ENCODE measurements at places on chromosomes 1 and 21.
A peak's percentile ranks its signal among the peaks of the same experiment; 100 is the strongest.

GRCh38 chr1:62045574-62045973 lies 149.1 kb upstream of the L1TD1 start:
- no peak for DNase-seq

- DNase-seq: no peak
These were observed 5.0 kb downstream of the C4BPA start for GRCh38 chr1:207109004-207109403.

DNA sequence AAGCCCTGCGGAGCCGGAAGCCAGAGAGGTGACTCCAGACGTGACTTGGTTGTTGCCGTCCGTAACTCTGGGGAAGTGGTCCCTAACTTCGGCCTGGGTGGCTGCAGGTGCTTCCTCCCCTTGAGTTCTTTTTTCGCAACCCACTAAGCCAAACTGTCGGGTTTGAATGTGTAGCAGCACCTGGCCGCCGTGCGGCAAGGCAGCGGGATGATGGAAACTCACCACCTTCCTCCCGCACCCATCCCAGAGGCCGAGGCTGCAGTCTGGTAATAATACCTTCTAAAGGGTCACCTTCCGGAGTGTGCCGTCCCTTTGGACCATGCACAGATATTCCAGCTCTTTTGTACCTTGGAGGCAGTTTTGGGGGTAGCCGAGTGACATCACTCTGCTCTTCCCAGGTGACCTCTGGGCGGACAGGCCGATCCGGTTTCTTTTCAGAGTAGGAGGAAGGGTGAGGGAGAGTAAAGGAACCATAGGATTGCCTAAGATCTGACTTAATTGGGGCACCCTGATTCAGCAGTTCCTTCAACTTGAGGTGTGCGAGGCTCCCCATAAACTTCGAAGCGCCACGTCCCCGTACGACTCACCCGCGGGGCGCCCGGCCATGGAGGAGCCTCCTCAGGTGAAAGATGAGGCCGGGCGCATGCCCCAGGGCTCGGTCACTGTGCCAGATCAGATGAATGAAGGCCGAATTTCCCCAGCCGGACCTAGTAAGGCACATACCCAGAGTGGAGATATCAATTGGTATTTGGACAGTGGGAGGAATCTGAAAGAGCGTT lies 1.0 kb downstream of the KCNK1 start:
- no peak for DNase-seq

- peak; percentile 59 for DNase-seq
These were observed 271.4 kb downstream of the FOXD2 start for GRCh38 chr1:47709019-47709871.

DNA sequence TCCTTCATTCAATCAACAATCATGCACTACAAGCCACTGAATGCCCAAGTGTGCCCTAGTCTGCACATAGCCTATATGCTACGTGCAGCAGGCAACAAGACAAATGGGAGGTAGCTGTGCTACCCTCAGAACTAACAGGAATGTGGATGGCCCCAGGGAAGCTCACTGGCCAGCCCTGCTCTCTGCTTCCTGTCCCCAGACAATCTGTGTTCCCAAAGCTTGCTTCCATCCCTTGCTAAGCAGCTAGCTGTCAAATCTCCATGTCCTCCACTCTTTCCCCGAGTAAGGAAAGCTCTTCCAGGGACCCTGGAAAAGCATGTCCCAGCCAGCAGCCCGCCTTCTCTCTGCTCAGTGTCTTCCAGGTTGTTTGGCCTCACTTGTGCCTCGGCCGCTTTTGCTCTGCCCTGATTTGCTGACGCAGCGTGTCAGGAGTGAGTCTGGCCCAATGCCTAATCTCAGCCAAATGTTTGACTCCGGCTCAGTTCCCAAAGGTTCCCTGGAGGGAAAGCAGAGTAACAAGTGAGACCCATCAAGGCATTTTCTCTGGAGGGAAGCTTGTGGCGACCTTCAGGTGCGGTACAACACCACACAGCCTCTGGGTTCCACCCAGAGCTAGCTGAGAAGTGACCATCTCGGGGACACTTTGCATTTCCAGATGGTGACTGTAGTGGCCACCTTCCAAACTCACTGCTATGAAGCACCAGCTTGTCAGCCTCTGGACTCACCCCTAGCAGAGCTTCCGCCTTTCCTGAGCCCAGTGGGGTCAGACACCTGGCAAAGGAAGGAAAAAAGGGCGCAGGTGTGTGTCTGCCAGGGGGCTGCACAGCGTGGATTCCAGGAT lies 243.4 kb downstream of the RHOU start:
- no peak for DNase-seq

- DNase-seq: no peak
These were observed 7.7 kb upstream of the PHC2 start for GRCh38 chr1:33438364-33439160.

DNA sequence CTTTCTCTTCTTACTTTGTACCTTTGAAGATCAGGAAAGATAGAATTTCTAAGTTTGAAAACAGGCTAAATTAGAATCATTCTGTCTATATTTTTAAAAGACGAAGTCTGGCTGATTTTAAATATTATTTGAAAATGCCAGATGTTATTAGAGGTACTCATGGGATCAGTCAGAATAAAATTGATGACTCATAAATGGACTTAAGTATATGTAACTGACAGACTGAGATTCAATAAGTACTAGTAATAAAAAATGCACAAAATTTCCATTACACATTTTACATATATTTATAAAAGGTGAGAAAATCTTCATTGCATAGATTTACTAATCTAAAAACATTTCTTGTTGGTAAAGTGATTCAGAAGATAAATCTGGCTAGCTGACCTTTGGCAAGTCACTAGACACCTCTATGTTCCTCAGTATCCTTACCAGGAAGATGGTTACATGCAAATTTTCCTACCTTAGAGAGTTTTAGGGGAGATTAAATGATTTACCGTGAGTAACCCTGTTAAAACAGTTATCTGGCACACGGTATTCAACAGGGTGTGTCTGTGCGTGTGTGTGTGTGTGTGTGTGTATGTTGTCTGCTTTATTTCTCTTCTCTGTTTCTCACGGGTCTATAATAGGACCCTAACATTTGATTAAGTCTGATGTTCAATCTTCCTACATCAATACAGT lies 189.0 kb downstream of the RUNX1 start:
- no peak for DNase-seq

DNA sequence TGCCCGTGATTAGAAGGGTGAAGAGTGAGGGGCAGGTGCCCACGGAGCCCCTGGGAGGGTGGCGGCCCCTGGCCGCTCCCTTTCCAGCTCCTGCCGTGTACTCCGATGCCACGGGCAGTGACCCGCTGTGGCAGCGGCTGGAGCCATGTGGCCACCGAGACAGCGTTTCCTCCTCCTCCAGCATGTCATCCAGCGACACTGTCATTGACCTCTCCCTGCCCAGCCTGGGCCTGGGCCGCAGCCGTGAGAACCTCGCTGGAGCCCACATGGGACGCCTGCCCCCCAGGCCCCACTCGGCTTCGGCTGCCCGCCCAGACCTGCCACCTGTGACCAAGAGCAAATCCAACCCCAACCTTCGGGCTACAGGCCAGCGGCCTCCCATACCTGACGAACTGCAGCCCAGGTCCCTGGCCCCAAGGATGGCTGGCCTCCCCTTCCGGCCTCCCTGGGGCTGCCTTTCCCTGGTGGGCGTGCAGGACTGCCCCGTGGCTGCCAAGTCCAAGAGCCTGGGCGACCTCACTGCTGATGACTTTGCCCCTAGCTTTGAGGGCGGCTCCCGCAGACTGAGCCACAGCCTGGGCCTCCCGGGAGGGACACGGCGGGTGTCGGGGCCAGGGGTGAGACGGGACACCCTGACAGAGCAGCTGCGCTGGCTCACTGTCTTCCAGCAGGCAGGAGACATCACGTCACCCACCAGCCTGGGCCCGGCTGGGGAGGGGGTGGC lies 22.0 kb downstream of the PANK4 start:
- no peak for DNase-seq

GRCh38 chr1:218880484-218881060 lies 293.1 kb upstream of the LYPLAL1 start:
- DNase-seq: no peak

DNA sequence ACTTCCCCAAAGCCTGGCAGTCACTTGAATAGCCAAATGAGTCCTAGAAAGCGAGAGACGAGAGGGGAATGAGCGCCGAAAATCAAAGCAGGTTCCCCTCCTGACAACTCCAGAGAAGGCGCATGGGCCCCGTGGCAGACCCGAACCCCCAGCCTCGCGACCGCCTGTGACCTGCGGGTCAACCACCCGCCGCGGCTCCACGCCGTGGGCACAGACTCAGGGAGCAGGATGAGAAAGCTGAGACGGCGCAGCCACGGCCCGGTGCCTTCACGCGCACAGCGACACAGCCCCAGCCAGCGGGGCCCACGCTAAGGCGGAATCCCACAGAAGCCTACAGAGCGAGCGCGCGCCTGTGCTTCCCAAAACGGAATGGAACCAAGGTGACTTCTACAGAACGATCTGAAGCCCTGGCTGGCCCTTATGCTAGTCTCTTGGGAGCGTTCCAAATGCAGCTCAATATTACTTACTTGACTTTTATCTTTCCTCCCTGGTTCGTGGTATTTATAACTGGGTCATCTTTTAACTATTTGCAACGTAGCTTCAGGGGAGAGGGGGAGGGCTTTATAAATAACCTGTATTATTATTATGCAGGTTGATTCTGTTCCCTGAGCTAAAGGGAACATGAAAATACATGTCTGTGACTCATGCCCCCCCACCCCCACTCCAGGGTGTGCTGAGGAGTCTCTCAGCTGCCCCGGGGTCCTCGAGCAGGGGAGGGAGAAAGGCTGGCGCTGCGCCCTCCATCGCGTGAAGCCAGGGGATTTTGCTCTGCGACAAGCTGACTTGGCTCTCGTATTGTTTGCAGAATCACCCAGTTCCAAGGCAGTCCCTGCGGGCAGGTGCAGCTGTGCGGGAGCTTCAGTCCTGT lies 1.7 kb downstream of the TSPEAR start:
- DNase-seq: peak; percentile 49

GRCh38 chr21:38389896-38390295 lies 108.4 kb downstream of the ERG start:
- DNase-seq: no peak

DNA sequence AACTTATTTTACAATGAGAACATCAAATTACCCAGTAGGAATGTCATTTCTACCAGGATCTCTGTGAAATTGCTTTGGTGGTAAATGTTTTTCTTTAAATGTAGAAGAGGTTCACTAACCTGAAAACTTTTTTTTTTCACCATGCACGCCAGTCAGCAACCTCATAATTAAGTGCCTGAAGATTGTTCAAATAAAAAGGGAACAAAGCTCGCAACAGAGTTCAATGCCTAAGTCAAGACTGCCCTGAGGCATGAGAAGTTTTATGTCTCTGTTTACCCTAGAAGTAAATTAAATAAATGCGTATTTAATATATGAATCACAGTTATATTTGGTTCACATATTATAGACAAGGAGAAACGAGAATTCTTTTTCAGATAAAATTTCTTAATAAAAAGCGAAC lies 13.8 kb upstream of the SYDE2 start:
- DNase-seq: no peak

DNA sequence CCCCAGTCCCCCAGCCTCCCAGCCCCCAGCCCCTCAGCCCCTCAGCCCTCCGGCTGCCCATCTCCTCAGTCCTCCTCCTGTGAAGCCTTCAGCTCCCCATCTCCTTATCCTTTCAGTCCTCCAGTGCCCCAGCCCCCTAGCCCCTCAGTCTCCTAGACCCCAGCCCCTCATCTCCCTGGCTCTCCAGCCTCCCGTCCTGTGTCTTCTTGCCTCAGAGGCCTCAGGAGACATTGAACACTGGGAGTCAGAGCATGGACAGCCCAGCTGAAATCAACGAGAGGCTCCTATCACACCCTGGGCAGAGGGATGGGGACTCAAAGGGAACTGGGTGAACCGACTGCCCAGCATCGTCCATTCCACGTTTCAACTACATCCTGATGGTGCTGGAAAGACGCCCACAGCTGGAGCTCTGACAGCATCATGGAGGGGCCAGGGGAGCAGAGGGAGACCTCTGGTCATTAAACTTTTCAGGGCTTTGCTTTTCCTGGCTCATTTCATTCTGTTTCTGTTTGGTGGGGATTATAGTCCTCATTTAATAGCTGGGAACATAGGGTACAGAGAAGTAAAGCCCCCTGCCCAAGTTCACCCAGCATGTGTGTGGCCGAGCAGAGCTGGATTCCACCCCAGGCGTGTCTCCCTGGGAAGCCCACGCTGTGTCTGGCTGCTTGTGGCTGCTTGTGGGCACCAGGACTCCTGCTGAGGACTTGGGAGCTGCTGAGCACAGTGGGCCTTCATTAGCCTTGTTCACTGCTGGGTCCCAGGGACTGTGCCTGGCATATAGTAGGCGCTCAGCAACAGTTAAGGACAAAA lies 396.7 kb downstream of the PTPRU start:
- no peak for DNase-seq

DNA sequence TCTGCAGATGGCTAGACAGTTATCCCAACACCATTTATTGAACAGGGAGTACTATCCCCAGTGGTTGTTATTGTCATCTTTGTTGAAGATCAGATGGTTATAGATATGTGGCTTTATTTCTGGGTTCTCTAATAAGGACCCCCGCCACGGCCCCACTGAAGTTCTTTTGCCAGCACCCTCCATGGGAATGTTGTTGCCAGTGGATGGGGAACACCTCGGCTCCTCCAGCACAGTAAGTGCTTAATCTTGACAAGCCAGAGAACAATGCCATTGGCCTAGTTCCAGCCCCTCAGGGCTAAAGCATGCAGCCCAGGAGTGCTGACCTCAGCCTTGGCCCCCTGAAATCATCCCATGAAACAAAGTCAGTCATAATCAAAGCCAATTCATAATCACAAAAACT lies 337.6 kb downstream of the AGBL4 start:
- no peak for DNase-seq

All from DMS153 (cell line).